CD8-positive, alpha-beta memory T cell (primary cell): ENCODE measurements at places on chromosomes 6 and 20. TPM values are rescaled to one million over a fixed set of nuclear protein-coding genes. Genes with fewer than 3 reads are reported as not detected.

The FOXO3 gene
- 15.0 TPM for total RNA-seq

The CFB gene
- total RNA-seq: 0.40 TPM

- DNase-seq: no peak
- H3K4me1 ChIP-seq: no peaks in the 10 kb centered on the region
- H3K4me3 ChIP-seq: no peak overlapping the region
- no peaks in the 10 kb centered on the region for H3K27me3 ChIP-seq
- no peaks in the 10 kb centered on the region for H3K36me3 ChIP-seq
Observed at GRCh38 chr6:150482883-150483409, 114.1 kb downstream of the IYD start.

GRCh38 chr6:157575436-157576145 lies 194.6 kb downstream of the ZDHHC14 start:
- H3K4me1 ChIP-seq: peaks cover 10% of the 10 kb centered on the region
- DNase-seq: no peak
- H3K27me3 ChIP-seq: no peaks in the 10 kb centered on the region
- H3K4me3 ChIP-seq: no peak overlapping the region
- H3K27ac ChIP-seq: no peak overlapping the region
